ENCODE measurements at places on chromosomes 4 and X. TPM values are rescaled to one million over a fixed set of nuclear protein-coding genes. Genes with fewer than 3 reads are reported as not detected.

GRCh38 chrX:115547448-115547847, 13.5 kb upstream of the PLS3 start:
- DNase-seq, result no peak

GRCh38 chr4:163395055-163395454, 51.4 kb downstream of the NPY5R start:
- DNase-seq, result no peak

- no peak for DNase-seq
These were observed 46.0 kb upstream of the CLNK start for GRCh38 chr4:10730590-10730989.

DNA sequence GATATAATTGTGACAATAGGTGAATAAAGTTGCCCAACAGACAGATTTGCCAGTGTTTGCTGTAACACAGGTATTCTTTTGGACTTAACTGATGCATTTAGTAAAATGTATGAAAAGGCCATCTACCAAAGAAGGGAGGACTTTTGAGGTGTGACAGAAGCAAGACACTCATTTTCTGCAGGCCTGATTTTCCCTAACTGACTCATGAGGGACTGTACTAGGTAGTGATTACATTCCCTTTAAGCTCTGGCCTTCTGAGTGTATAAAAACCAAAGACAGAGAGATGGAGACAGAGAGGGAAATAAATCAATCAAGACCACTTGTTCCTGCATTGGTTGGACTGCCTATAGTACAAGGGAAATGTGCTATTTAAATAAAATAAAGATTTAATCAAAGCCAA, 150.8 kb upstream of the GALNT7 start:
- DNase-seq, result no peak

DNA sequence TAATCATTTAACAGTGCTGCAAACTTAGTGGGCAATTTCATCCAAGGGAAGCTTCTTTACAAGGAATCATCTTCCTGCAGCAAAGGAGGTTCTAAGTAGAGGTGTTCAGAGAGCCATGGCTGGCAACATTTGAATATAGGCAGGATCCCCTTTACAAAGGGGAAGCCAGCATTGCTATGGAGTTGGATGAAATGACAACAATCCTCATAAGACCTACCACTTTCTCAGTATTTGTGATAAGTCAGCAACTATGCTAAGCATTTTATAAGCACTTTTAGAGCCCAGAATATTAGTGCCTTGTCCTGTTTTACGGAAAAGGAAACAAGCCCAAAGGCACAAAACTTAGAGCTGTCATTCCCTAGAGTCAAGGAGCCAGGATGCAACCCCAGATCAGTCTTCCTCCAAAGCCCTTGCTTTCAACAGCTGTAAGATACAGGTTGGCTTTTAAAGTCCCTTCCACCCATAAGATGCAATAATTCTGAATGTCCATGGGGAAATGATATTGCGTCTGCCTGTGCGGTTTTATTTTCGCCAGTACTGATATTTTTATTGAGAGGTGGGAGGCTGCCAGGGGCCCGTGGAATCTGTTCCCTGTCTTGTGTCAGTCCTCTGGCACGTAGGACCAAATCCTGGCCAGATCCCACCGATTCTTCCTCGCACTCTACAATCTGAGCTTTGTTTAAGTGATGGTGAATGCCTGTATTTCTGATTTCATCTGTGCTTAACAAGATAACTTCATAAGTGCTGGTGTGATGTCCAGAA, 59.1 kb downstream of the SMIM20 start:
- no peak for DNase-seq

GRCh38 chr4:115920637-115921036, 807.2 kb upstream of the NDST4 start:
- DNase-seq, result no peak

Gene CLCN4
- total RNA-seq, result 0.37 TPM

Gene RP2
- 7.2 TPM for total RNA-seq

Gene ATP8A1
- total RNA-seq, result 49.9 TPM

Gene FREM3
- 0.25 TPM for total RNA-seq

Measured in CD4-positive, CD25-positive, alpha-beta regulatory T cell (primary cell).